ENCODE measurements at places on chromosomes 6 and 20. TPM values are rescaled to one million over a fixed set of nuclear protein-coding genes. Genes with fewer than 3 reads are reported as not detected.

GRCh38 chr6:156943816-156944215 is 166.6 kb downstream of the ARID1B start:
- no peak for DNase-seq

- no peak for DNase-seq
Observed at GRCh38 chr20:64145458-64146300, 18.6 kb upstream of the MYT1 start.

The TRIM40 gene
- 0.29 TPM for total RNA-seq

DNA sequence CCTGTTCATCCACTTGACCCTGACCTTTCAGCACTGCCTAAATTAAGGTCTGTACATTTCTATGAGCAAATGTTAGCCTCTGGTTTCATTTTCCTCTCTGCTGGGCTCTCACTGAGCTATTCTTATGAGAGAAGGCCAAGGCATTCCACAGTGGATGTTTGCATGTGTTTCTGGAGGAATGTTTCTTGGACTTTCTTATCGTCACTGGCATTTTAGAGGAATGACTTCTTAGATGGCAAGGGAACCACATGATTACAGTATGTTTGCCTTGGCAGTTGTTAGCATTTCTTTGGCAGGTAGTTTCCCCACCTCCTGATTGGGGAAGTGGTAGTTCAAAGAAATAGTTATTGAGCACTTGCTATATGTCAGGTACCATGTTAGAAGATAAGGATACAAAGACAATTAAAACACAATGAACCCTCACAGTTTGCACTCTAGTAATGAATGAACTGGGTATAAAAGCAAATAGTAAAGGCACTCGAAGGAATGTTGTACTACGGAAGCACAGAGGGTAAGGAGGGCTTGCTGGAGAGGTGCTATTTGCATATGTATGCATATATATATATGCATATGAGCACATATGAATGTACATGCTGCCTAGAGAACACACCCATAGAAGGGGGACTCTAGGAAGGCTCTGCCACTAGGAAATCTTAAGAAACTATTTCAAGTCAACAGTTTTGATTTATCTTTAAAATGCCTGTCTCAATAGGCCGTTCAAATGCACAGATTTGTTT is 307.4 kb downstream of the EYA4 start:
- peak; percentile 56 for DNase-seq

DNA sequence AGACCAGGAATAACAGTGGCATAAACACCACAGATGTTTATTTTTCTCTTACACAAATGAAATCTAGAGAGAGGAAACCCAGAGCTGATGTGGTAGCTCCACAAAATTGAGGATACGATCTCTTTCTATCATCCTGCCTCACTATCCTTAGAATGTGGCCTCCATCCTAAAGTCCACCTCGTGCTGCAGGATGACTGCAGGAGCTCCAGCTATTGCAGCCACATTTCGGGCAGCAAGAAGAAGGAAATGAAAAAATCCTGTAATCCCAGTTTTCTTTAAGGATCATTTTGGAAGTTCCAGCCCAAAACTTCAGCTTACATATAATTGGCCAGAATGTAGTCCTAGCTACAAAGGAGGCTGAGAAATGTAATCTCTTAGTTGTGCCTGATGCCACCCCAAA is 41.2 kb upstream of the ARFGEF2 start:
- DNase-seq, result no peak

GRCh38 chr6:67285770-67286495 is 1349.1 kb upstream of the ADGRB3 start:
- DNase-seq, result no peak

GRCh38 chr20:38303908-38304379 is at the start of gene BPI:
TSS of gene BPI (plus strand) at chr20:38304156. CDS start at chr20:38304224, 68 bp downstream.
- no peak for DNase-seq

The CYP39A1 gene
- total RNA-seq, result 1.7 TPM

DNA sequence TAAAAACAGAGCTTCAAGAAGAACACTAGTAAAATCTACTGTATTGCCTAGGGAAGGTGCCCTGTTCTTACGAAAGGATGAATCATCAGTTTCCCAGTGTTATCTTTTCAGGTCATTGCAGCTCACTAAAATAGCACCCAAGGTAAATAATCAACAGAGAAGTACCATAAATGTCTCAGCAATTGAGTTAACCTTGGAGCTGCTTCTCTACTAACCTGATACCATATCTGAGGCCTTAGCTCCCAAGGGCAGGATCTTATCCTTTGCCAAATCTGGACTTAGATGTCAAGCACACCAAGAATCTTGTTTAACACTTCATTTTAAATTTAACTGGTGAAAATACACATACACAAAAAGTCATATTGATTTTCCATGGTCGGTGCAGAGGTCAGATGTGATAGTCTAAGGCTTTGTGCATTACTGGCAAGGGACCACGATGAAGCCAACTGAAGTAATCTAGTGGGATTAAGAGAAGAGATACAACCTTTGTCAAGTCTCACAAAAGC is 81.5 kb downstream of the EDN1 start:
- DNase-seq, result no peak

GRCh38 chr20:2900845-2901592 is 27.7 kb downstream of the PTPRA start:
- no peak for DNase-seq

- DNase-seq, result no peak
Observed at GRCh38 chr20:17369506-17369905, 142.7 kb downstream of the PCSK2 start.

GRCh38 chr6:9647071-9647445 is 767.8 kb downstream of the TFAP2A start:
- DNase-seq, result no peak

- no peak for DNase-seq
Observed at GRCh38 chr6:93746892-93747291, 327.5 kb upstream of the EPHA7 start.

The SYNDIG1 gene
- total RNA-seq, result not detected

DNA sequence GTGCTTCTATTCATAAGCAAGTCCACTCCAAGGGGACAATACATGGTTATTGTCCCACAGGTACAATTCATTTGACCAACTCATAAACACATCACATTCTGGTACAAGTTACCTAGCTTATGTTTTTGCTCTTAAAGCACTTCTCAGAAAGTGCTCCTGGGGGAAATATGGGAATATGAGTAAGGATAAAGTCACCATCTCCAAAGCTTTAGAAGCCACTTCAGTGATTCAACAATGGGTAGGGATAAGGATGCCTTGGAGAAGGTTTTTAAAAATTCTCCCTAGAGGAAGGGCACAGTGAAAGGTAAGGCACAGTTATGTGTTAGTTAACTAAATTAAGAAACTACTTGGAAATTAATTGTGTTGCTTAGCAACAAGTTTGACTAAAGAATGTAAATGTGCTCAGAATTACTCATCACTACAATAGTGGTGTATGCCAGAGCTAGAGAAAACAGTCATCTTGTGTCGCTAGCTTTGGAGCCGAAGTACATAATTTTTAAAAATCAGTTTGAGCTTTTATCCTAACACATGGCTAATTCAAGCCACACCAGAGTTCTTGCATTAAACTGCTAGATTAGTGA is 39.5 kb upstream of the LAMP5 start:
- no peak for DNase-seq

DNA sequence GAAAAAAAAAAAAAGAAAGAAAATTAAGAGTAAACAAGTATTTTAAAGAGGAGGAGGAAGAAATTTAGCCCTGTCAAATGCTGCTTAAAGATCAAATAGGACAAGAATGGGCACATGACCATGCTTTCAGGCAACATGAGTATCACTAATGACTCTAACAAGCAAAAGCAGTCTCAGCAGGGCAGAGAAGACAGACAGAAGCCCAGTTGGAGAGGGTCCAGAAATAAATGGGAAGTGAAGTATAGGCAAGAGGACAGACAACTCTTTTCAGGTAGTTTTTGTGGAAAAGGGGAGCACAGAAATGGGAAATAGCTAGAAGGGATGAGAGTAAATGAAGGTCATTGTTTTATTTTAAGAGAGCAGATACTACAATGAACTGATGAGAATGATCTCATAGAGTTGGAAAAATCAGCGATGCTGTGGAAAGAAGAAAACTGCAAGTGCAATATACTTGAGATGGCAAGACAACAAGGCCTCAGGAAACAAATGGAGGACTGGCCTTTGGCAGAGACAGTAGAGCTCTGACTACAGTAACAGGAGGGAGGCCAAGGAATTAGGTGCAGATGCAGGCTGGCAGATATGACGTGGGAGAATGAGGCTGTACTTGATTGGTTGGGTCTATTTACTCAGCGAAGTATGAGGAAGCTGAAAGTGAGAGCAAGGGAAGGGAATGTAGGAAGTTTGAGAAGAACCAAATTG is 40.3 kb downstream of the KIF6 start:
- DNase-seq, result peak; percentile 35

DNA sequence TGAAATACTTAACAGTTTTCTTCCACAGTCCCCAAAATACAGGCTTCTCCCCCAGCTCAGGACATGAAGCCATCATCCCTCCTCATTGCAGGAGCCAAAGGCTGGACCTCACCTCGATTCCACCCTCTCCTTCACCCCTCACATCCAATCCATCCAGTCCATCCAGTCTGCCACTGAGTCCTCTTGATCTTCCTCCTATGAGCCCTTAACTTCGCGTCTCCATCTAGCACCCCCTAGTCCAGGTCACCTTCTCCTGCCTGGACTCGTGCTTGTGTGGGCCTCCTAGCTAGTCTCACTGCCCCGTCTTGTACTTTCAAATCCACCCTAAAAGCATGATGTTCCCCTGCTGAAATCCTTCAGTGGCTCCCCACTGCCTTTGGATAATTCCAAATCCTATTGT is 3.3 kb downstream of the TRIB3 start:
- no peak for DNase-seq

DNA sequence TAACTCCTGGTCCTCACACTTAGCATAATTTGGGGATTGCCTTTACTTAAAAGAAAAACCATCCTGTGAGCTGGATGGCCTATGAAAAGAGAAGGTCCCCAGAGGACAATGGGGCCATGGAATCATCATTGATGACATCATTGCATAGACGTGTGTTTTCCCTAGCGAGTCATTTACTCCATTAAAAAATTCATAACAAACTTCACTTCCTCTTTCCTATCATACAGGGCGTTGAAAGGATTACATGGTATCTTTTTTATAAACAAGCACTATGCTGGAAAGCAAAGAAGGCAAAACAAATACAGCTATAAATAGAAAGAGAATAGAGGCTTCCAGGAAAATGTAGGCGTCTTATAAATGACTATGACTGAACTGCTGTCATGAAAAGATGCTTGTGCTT is 11.3 kb upstream of the COL12A1 start:
- no peak for DNase-seq

GRCh38 chr20:35271073-35271882 is 6.6 kb downstream of the MMP24OS start:
- DNase-seq, result no peak

- DNase-seq, result no peak
Observed at GRCh38 chr6:76677017-76677416, 604.6 kb upstream of the IMPG1 start.
